Hematopoietic multipotent progenitor cell treated with erythropoietin and hydrocortisone succinate and interleukin-3 and kit ligand, for 6 days (in vitro differentiated cells): ENCODE measurements at places on chromosomes 16 and 17.
A peak's percentile ranks its signal among the peaks of the same experiment; 100 is the strongest.

GRCh38 chr17:40329839-40330794, 21.1 kb downstream of the RARA start:
- peak; percentile 83 for DNase-seq

DNA sequence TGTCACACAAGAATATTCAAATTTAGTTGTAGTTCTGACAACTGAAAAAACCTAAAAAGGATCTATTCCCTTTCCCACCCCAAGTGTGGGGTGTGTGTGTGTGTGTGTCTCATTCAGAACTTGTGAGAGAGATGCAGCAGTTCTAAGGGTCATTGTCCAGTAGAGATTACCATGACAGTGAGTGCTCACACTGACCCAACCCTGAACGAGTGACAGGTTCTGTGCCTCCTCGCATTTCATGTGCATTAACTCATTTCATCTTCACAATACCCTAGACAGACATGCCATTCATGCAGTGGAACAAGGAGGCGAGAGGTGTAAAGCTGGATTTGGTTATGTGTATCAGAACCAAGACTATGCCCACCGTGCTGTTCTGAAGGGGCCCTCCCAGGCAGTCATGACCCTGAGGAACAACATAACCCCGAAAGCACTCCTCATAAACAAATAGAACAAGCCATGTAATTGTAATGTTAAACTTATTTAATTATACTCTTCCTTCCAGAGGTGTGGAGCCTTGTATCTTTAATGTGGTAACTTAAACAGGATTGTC, 102.1 kb downstream of the CLEC16A start:
- DNase-seq, result no peak

DNA sequence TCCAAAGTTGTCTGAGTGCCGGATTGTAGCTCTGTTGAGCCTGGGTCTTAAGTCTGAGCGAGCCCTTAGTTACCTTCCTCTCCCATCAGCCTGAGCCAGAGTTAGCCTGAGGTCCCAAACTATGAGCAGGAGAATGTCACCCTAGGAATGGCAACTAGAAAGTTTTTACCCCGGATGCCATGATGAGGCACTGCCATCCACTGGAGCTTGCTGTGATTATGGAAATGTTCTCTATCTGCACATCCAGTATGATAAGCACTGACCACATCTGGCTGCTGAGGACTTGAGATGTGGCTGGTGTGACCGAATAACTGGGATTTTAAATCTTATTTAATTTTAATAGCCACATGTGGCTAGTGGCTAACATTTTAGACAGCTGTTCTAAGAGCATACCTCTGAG, 550.0 kb downstream of the CDH13 start:
- no peak for DNase-seq

- no peak for DNase-seq
These were observed 90.0 kb downstream of the ELAC2 start for GRCh38 chr17:12927541-12928425.

DNA sequence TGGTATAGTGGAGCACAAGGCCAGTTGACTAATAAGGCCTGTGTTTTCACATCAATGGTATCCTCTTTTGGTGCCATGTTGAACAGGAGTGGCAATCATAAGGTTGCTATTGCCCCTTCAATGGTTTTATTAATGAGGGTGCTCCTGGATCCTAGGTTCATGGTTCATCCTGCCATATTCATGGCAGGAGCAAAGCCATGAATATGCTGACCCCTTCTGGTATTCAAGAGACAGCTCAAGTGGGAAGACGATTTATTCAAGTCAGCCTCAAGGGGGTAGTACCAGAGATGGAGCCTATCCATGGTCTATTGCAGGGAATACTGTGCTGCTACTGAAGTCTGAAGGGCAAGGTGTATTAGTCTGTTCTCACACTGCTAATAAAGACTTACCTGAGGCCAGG, 2.6 kb downstream of the ABCA9 start:
- DNase-seq, result peak; percentile 51

DNA sequence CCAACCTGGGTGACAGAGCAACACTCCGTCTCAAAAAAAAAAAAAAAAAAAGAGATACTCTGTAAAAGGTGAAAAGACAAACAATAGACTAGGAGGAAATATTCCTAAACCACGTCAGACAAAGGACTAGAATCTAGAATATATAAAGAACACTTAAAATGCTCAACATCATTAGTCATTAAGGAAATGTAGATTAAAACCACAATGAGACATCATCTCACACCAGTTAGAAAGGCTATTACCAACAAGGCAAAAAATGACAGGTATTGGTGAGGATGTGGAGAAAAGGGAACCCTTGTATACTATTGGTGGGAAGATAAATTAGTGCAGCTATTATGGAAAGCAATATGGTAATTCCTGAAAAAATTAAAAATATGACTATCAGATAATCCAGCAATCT, 903.1 kb upstream of the SOX9 start:
- DNase-seq, result no peak

- DNase-seq, result peak; percentile 67
These were observed 635 bp upstream of the SP2 start for GRCh38 chr17:47895347-47895855.

DNA sequence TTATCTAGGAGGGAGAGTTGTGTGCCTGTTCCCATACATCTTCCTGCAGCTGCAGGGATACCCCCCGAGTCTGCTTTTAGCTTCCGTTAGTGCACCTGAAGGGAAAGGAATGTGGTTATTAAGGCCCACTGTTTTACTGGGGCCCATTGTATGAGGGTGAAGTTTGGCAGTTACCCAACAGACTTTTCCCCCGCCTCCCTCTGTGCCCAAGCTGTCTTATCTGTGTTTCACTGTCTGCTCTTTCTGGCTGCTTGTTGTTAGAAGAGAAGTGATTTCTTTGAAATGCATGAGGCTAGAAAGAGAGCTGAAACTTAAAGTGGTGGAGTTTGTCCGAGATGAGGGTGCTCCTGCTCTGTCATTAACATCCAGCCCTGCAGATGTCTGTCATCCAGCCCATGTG, 7.4 kb upstream of the OR1A2 start:
- DNase-seq, result peak; percentile 33

GRCh38 chr17:12769981-12770380, 19.3 kb upstream of the ARHGAP44 start:
- DNase-seq, result no peak

DNA sequence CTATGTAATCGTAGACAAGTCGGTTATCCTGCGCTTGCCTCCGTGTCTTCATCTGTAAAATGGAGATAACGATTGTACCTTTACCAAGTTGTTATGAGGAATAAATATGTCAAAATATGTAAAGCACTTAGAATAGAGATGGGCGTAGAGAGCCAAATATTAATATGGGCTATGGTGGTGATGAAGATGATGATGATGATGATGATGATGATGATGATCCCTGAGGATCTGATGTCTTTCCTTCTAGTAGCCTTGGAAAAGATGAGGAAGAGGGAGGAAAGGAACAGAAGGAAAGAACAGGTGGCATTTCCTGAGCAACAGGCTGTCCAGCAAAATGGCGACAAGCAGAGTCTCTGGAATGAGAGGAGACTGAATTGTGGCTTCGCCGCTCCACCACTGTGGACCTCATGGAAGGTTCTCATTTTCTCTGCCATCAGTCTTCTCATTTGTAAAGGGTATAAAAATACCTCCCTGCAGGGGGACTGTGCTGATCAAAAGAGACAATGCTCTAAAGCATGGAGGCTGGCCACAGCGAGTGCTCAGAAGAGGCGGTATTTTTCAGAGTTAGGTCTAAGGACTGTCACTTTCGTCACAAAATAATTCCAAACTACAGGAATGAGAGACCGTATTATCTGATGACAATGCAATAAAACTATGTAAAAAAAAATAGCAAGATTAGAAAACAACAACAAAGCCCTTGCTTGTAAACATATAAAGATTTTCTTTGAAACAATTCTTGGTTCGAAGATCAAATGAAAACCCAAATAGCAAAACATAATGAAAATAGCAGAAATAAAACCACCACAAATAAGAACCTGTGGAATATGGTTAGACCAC, 17.2 kb upstream of the RCVRN start:
- DNase-seq, result no peak
